ENCODE measurements at places on chromosomes 5 and 9. TPM values are rescaled to one million over a fixed set of nuclear protein-coding genes. Genes with fewer than 3 reads are reported as not detected.

The FBN2 gene
- 9.6 TPM for total RNA-seq

The MARCHF6 gene
- total RNA-seq, result 69.9 TPM

The LRRC19 gene
- not detected for total RNA-seq

The MCC gene
- total RNA-seq, result 63.3 TPM

The GFI1B gene
- not detected for total RNA-seq

The C9orf50 gene
- not detected for total RNA-seq

The NTNG2 gene
- 0.96 TPM for total RNA-seq

The OR1J1 gene
- not detected for total RNA-seq

The PDE6A gene
- total RNA-seq, result not detected

The SPINK4 gene
- total RNA-seq, result not detected

The ENHO gene
- total RNA-seq, result not detected

The C5orf58 gene
- not detected for total RNA-seq

The FAM151B gene
- total RNA-seq, result 3.8 TPM

The PELO gene
- 50.7 TPM for total RNA-seq

The ADAMTSL1 gene
- 63.1 TPM for total RNA-seq

The RASGEF1C gene
- not detected for total RNA-seq

The ERAP2 gene
- 4.8 TPM for total RNA-seq

The SPZ1 gene
- total RNA-seq, result not detected

The NUTM2F gene
- not detected for total RNA-seq

The POMT1 gene
- total RNA-seq, result 21.9 TPM

The SHC3 gene
- total RNA-seq, result 17.8 TPM

The NME5 gene
- 1.7 TPM for total RNA-seq

The ARHGEF39 gene
- total RNA-seq, result 3.6 TPM

The CNTNAP3 gene
- 2.9 TPM for total RNA-seq

The ZNF189 gene
- total RNA-seq, result 20.9 TPM

The NRARP gene
- 0.28 TPM for total RNA-seq

The CSF1R gene
- 0.56 TPM for total RNA-seq

The PCA3 gene
- total RNA-seq, result under 0.01 TPM

The WDR31 gene
- 1.3 TPM for total RNA-seq

The PRUNE2 gene
- 67.7 TPM for total RNA-seq

The CYLC2 gene
- total RNA-seq, result not detected

The CDKN2B-AS1 gene
- total RNA-seq, result 3.7 TPM

The CBY3 gene
- total RNA-seq, result not detected

The FAM153A gene
- total RNA-seq, result 0.56 TPM
